Peyer's patch (tissue), 4 donors: ENCODE measurements at places on chromosomes 5 and 9. TPM values are rescaled to one million over a fixed set of nuclear protein-coding genes. Genes with fewer than 3 reads are reported as not detected.

- no peaks in the 10 kb centered on the region for H3K36me3 ChIP-seq
- H3K4me1 ChIP-seq: no peaks in the 10 kb centered on the region
- no peak overlapping the region for H3K27ac ChIP-seq
- H3K27me3 ChIP-seq: no peaks in the 10 kb centered on the region
- DNase-seq: no peak
Measured at GRCh38 chr5:107476783-107477182, 194.0 kb downstream of the EFNA5 start.

DNA sequence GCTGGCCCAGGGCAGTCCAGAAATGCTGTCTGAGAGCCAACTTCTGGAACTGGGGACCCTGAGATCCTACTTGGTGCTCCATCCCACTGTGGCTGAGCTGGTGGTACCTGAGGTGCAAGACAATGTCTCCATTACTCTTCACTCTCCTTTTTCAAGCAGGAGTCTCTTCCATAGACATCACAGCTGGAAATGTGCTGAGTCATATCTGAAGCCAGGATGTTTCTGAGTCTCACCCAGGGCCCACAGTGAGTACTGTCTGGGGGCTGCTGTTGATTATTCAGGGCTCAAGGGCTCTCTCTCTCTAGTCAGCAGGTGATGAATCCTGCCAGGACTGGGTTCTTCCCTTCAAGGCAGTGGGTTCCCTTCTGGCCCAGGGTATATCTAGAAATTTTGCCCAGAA, 145.2 kb upstream of the TAS2R1 start:
- H3K27me3 ChIP-seq: no peaks in the 10 kb centered on the region
- H3K4me1 ChIP-seq: no peaks in the 10 kb centered on the region
- DNase-seq: no peak
- no peak overlapping the region for H3K27ac ChIP-seq
- H3K36me3 ChIP-seq: no peaks in the 10 kb centered on the region

DNA sequence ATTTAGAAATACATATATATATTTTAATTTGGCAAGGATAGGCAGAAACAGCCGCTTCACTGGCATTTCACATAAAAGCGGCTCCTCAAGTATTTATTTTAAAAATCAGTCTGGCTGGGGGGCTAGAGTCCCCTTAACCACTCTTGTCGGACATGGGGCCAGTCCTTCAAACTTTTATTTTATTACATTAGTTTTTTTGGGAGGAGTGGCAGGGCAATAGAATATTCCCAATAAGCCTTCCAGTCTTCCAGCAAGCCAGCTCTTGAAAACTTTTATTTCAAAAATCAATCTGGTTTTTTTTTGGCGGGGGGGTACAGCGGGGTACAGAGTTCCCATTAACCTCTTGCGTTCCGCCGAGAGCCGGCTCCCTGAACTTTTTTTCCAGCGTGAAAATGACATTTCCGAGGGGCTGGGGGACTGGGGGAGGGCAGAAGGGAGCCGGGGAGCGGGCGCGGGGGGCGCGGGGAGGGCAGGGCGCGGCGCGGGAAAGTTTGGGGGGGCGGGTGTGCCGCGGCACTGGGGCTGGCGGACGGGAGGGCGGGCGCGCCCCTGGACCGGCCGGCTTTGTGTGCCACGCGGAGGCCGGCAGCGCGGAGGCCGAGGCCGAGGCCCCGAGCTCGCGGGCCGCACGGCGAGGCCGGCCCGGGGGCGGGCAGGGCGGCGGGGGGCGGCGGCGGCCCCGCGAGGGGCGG, 504 bp upstream of the ZNF618 start:
- H3K27me3 ChIP-seq: no peaks in the 10 kb centered on the region
- no peak for DNase-seq
- no peaks in the 10 kb centered on the region for H3K4me1 ChIP-seq
- H3K4me3 ChIP-seq: no peak overlapping the region
- no peak overlapping the region for H3K27ac ChIP-seq

Gene EGR1
- 5.6 TPM for total RNA-seq

Gene CER1
- total RNA-seq: not detected
